Mammary epithelial cell (primary cell): ENCODE measurements at places on chromosomes 3 and 15. TPM values are rescaled to one million over a fixed set of nuclear protein-coding genes. Genes with fewer than 3 reads are reported as not detected.

Gene SCN11A
- not detected for total RNA-seq

Gene ITGB5
- 172 and 203 TPM in 2 replicates for total RNA-seq

Gene GMNC
- total RNA-seq, result not detected in 2 replicates

Gene PRSS50
- not detected in 2 replicates for total RNA-seq

Gene MPI
- total RNA-seq, result 29.4 and 32.1 TPM in 2 replicates

Gene OR5K2
- total RNA-seq, result not detected in 2 replicates

Gene CEMIP
- 1.3 TPM for total RNA-seq

Gene GRM2
- total RNA-seq, result 0.12 TPM in 1 of 2 replicates, not detected in the other

Gene CAND2
- 1.7 TPM for total RNA-seq

Gene TSPAN3
- total RNA-seq, result 80.0 TPM

Gene DVL3
- 35.2 TPM for total RNA-seq

Gene COL6A5
- total RNA-seq, result not detected in 2 replicates

Gene LRTM1
- not detected for total RNA-seq

Gene IFT122
- total RNA-seq, result 11.7 and 14.7 TPM in 2 replicates

Gene CLN6
- 23.7 and 40.9 TPM in 2 replicates for total RNA-seq

Gene MIX23
- 13.2 TPM for total RNA-seq

Gene BFSP2
- not detected for total RNA-seq
